ENCODE measurements at places on chromosomes 2 and 18. TPM values are rescaled to one million over a fixed set of nuclear protein-coding genes. Genes with fewer than 3 reads are reported as not detected.
A peak's percentile ranks its signal among the peaks of the same experiment; 100 is the strongest.

The KIAA2012 gene
- not detected for total RNA-seq

The SP140 gene
- total RNA-seq: 2.0 TPM

The NEU2 gene
- total RNA-seq: not detected

The EPB41L3 gene
- 71.0 TPM for total RNA-seq

The TANC1 gene
- 40.3 TPM for total RNA-seq

The TNFAIP6 gene
- total RNA-seq: not detected

The MEX3C gene
- total RNA-seq: 13.4 TPM

DNA sequence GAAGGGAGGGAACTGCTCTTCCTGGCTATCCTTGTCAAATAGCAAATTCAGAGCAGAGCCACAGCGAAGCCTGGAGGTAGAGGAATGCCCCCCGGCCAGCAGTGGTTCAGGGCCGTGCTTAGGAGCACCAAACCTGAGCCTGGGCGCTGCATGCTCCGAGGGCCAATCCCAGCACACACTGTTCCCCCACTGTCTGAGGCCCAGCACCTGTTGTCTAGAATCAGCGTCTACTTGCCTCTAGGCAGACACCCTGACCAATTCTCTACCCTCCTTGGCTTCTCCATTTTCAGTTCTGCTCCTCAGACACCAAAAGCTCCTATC lies 177.6 kb upstream of the PKDCC start:
- no peak for DNase-seq

- no peak for DNase-seq
Observed at GRCh38 chr2:227782804-227783203, 30.8 kb upstream of the CCL20 start.

DNA sequence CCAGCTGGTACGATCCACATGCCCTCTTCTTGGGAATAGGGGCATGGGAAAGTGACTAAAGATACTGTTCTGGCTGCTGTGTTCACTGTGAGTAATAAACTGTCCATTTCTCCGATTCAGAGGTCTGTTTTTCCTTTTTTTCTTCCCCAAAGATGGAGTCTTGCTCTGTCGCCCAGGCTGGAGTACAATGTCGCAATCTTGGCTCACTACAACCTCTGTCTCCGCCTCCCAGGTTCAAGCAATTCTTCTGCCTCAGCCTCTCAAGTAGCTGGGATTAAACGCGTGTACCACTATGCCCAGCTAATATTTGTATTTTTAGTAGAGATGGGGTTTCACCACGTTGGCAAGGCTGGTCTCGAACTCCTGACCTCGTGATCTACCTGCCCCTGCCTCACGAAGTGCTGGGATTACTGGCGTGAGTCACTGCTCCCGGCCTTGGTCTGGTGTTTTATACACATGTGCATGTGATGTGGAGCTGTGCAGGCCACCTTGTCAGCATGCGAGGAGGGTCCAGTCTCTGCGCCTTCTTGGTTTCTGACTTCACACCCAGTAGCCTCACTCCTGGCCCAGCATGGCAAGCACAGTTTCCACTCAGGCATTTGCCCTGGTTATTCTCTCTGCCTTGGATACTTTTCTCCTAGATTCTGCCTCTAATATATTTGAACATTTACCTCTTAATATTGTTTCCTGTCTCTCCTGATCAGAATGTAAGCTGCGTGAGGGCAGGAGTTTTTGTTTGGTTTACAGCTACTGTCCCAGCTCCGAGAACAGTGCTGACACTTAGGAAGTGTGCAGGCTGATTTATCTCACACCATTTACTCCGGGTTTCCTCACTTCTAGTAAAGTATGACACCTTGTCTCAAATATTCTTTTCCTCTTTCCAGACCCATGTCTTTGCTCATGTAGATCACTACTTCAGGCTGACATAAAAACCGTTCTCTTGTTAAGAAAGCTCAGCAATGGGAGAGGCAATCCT lies 19.7 kb downstream of the PTPN18 start:
- no peak for DNase-seq

GRCh38 chr2:202909394-202910192 lies 1.9 kb downstream of the WDR12 start:
- DNase-seq: no peak

DNA sequence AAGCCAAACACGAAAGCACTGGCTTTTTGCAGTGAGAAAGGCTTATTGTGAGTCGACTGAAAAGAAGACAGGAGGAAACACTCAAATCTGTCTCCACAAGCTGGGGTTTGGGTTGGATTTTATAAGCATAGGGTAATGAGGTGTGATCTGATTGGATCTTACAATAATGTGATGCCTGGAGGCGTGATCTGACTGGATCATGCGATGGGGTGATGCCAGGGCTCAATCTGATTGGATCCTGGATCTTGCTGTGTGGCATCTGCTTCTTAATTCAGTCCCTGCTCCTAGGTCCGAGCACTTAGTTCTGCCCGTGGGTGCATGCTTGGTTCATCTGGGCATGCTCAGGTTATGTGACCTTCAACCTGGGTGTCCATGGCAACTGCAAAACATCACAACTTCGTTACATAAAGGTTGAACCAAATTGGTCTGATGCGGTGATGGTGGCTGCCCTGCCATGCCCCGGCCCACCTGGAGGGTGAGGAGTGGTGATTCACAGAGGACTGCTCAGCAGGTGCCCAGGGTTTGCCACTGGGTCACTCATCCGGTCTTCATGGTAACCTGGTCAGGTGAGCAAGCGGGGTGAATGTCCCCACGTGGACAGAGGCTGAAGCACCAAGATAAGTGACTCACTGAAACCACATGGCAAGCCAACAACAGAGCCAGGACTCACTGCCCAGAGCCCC lies 111.0 kb downstream of the KCNF1 start:
- DNase-seq: no peak

DNA sequence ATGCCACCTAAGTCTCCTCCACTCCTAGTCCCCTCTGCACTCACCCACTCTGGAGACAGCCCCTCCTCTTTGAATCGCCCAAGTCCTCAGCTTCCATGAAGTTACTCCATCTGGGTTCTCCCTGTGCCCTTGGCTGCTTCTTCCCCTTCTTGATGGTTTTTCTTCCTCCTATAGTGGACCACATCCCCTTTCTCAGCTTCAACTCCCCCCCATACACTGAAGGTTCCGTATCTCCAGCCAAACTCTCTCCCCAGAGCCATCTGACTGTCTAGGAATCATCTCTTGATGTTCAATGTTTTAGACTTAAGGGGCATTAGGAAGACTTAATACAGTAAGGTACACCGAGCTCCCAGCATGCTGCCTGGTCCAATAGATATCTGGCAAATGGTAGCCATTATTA lies 39.6 kb downstream of the EMX1 start:
- DNase-seq: no peak

- DNase-seq: no peak
Observed at GRCh38 chr18:40063488-40063887, 1891.5 kb upstream of the PIK3C3 start.

- peak; percentile 33 for DNase-seq
Observed at GRCh38 chr2:64799592-64800252, 146.0 kb upstream of the SERTAD2 start.

All from stomach (tissue), 19 donors.